ENCODE measurements at places on chromosomes 11 and 22. TPM values are rescaled to one million over a fixed set of nuclear protein-coding genes. Genes with fewer than 3 reads are reported as not detected.

GRCh38 chr22:46824344-46824909 lies 62.0 kb downstream of the TBC1D22A start:
- H3K27ac ChIP-seq, result no peak overlapping the region
- H3K27me3 ChIP-seq, result no peaks in the 10 kb centered on the region
- H3K36me3 ChIP-seq, result peaks cover 23% of the 10 kb centered on the region
- no peak for DNase-seq
- peaks cover 3% of the 10 kb centered on the region for H3K4me1 ChIP-seq

DNA sequence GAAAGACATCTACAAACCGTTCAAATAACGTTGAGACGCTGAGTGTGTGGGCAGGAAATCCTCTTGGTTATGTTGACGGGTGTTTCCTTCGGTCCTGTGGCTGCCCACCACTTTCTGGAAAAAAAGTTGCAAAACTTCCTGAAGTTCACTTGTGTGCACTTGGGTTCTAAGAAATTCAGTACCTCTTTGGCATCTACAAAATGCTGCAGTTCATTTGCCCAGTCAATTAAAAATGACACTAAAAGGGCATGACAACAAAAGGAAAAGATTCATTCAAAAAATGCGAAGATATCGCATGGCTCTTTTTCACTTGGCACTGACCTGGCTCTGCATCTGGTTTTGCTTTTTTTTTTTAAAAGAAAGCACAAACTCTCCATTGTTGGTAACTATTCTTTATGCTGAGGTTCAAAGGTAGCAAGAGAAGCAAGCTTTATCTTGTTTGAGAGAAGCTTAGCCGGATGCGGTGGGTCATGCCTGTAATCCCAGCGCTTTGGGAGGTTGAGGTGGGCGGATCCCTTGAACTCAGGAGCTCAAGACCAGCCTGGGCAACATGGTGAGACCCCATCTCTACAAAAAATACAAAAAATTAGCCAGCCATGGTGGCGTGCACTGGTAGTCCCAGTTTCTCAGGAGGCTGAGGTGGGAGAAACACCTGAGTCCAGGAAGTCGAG lies 10.6 kb upstream of the XBP1 start:
- peak overlapping the region; percentile 97 for H3K27ac ChIP-seq
- peaks cover 38% of the 10 kb centered on the region for H3K4me1 ChIP-seq
- no peaks in the 10 kb centered on the region for H3K36me3 ChIP-seq
- H3K27me3 ChIP-seq, result no peaks in the 10 kb centered on the region
- no peak for DNase-seq

The NFAM1 gene
- 1.7 TPM for total RNA-seq

DNA sequence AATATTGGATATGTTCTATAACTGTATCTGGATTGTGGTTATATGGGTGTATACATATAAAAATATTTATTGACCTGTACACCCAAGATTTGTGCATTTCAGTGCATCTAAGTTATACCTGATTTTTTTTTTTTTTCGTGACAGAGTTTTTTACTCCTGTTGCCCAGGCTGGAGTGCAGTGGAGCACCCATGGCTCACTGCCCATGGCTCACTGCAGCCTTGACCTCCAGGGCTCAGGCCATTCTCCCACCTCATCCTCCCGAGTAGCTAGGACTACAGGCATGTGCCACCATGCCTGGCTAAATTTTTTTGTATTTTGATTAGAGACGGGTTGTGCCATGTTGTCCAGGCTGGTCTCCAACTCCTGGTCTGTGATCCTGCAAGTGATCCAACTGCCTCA lies 24.3 kb downstream of the ATG13 start:
- H3K27ac ChIP-seq, result no peak overlapping the region
- no peaks in the 10 kb centered on the region for H3K27me3 ChIP-seq
- H3K4me3 ChIP-seq, result no peak overlapping the region
- no peak for DNase-seq
- peaks cover 50% of the 10 kb centered on the region for H3K36me3 ChIP-seq

- no peak overlapping the region for H3K4me3 ChIP-seq
- no peak for DNase-seq
- no peaks in the 10 kb centered on the region for H3K27me3 ChIP-seq
- no peaks in the 10 kb centered on the region for H3K4me1 ChIP-seq
Observed at GRCh38 chr11:4830909-4831308, 9.8 kb downstream of the OR51F2 start.

GRCh38 chr11:88275636-88276035 lies 61.9 kb downstream of the CTSC start:
- H3K4me1 ChIP-seq, result no peaks in the 10 kb centered on the region
- H3K4me3 ChIP-seq, result no peak overlapping the region
- no peak overlapping the region for H3K27ac ChIP-seq
- H3K36me3 ChIP-seq, result no peaks in the 10 kb centered on the region

- H3K36me3 ChIP-seq, result no peaks in the 10 kb centered on the region
- no peak overlapping the region for H3K4me3 ChIP-seq
- no peak overlapping the region for H3K27ac ChIP-seq
- no peak for DNase-seq
- no peaks in the 10 kb centered on the region for H3K4me1 ChIP-seq
- no peaks in the 10 kb centered on the region for H3K27me3 ChIP-seq
Observed at GRCh38 chr11:101574886-101575285, 8.9 kb downstream of the TRPC6 start.

DNA sequence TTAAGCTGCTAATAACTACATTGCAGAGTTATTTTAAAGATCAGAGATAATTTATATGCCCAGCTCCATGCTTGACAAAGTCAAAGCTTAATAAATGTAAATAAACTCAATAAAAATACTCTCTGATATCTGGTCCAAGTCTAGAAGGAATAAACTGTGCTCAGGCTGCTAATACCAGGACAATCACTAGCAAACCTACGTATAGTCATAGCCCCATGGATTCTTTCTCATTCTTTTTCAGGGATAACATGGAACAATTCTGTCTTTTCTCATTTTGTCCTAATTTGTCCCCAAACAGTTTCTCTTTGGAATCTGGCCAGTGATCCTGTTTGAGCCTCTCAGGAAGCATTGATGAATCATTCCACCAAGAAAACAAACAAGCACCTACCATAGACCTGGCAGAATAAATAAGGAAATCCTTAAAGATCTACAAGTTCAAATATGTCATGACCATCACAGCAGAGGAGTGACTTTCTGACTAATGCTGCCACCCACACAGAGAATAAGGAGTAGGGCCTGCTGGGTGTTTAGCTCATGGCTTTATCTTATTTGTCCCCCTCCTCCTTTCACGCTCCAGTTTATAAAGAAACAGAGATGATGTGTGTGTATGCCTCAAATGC lies 14.1 kb upstream of the B3GNT6 start:
- H3K4me1 ChIP-seq, result no peaks in the 10 kb centered on the region
- H3K36me3 ChIP-seq, result no peaks in the 10 kb centered on the region
- no peaks in the 10 kb centered on the region for H3K27me3 ChIP-seq
- no peak overlapping the region for H3K27ac ChIP-seq
- no peak overlapping the region for H3K4me3 ChIP-seq

- no peaks in the 10 kb centered on the region for H3K36me3 ChIP-seq
- H3K27me3 ChIP-seq, result no peaks in the 10 kb centered on the region
- no peak overlapping the region for H3K27ac ChIP-seq
- no peak overlapping the region for H3K4me3 ChIP-seq
- H3K4me1 ChIP-seq, result no peaks in the 10 kb centered on the region
Observed at GRCh38 chr11:43852057-43852636, 28.5 kb upstream of the ALKBH3 start.

- H3K27me3 ChIP-seq, result peaks cover 4% of the 10 kb centered on the region
- H3K27ac ChIP-seq, result no peak overlapping the region
- H3K36me3 ChIP-seq, result no peaks in the 10 kb centered on the region
- H3K4me3 ChIP-seq, result no peak overlapping the region
- DNase-seq, result no peak
Observed at GRCh38 chr22:26382782-26383181, 46.3 kb upstream of the ASPHD2 start.

- peaks cover 17% of the 10 kb centered on the region for H3K27me3 ChIP-seq
- H3K4me3 ChIP-seq, result no peak overlapping the region
- H3K4me1 ChIP-seq, result peaks cover 3% of the 10 kb centered on the region
- H3K36me3 ChIP-seq, result no peaks in the 10 kb centered on the region
Observed at GRCh38 chr11:110293389-110293788, 3.0 kb downstream of the RDX start.

- H3K27ac ChIP-seq, result no peak overlapping the region
- no peak for DNase-seq
- H3K4me1 ChIP-seq, result peaks cover 8% of the 10 kb centered on the region
- H3K27me3 ChIP-seq, result no peaks in the 10 kb centered on the region
- H3K36me3 ChIP-seq, result peaks cover 71% of the 10 kb centered on the region
- H3K4me3 ChIP-seq, result no peak overlapping the region
Observed at GRCh38 chr22:23833911-23834317, 4.9 kb downstream of the DERL3 start.

The GRAP2 gene
- 193 TPM for total RNA-seq

- DNase-seq, result peak; percentile 45
- H3K27me3 ChIP-seq, result peaks cover 35% of the 10 kb centered on the region
- H3K27ac ChIP-seq, result no peak overlapping the region
- H3K4me3 ChIP-seq, result no peak overlapping the region
Observed at GRCh38 chr22:46500201-46500600, 37.2 kb downstream of the CELSR1 start.

The RHBDD3 gene
- 22.6 TPM for total RNA-seq

The CLDN5 gene
- 8.9 TPM for total RNA-seq

DNA sequence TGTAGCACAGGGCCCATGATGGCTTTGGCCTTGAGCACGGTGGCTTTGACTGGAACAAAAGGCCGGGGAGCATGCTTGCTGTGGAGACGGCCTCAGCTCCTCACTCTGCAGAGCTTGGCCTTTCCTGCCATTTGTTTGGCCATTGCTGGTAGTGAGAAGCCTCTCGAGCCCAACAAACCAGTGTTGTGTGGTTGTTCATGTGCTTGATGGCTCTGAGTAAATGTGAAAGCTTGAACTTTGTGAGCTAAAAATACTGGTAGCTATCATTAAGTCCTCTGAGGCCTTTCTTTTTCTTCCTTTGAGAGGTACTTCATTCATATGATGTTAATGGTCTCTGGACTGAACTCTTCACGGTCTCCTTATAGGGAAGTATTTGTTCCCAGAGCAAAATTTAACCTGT lies 39.6 kb downstream of the NAT10 start:
- no peak overlapping the region for H3K27ac ChIP-seq
- H3K4me1 ChIP-seq, result no peaks in the 10 kb centered on the region
- H3K4me3 ChIP-seq, result no peak overlapping the region
- DNase-seq, result no peak

The SPTBN2 gene
- total RNA-seq, result 5.5 TPM

- H3K36me3 ChIP-seq, result no peaks in the 10 kb centered on the region
- no peaks in the 10 kb centered on the region for H3K27me3 ChIP-seq
- H3K27ac ChIP-seq, result no peak overlapping the region
- H3K4me3 ChIP-seq, result no peak overlapping the region
- H3K4me1 ChIP-seq, result no peaks in the 10 kb centered on the region
Observed at GRCh38 chr11:109349276-109350080, 72.5 kb upstream of the C11orf87 start.

DNA sequence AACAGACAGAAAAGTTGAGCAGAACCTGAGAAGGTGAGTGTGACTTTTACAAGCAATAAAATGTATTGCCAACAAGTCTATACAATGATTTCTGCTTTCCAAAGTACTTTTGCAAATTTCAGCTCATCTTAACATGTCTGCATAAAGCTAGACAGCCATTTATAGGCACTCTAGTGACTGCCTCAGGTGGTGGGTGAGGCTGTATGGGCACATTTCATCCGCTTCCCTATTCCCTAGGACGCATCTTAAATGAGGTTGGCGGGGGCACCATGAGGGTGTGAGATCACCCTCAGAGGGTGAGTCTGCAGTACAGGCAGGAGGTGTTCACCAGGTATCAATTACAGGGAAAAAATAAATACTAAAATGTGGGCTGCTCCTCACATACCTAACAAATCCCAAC lies 110.1 kb downstream of the ETS1 start:
- no peaks in the 10 kb centered on the region for H3K27me3 ChIP-seq
- peak overlapping the region; percentile 24 for H3K4me3 ChIP-seq
- H3K27ac ChIP-seq, result peak overlapping the region; percentile 95
- DNase-seq, result no peak
- H3K36me3 ChIP-seq, result peaks cover 39% of the 10 kb centered on the region

The CCDC89 gene
- 0.66 TPM for total RNA-seq

- H3K4me3 ChIP-seq, result no peak overlapping the region
- H3K4me1 ChIP-seq, result peaks cover 9% of the 10 kb centered on the region
- DNase-seq, result no peak
- H3K27ac ChIP-seq, result no peak overlapping the region
- peaks cover 37% of the 10 kb centered on the region for H3K36me3 ChIP-seq
- peaks cover 18% of the 10 kb centered on the region for H3K27me3 ChIP-seq
Observed at GRCh38 chr22:30923168-30923900, 45.2 kb downstream of the MORC2 start.

GRCh38 chr11:57269571-57270021 lies 32.5 kb upstream of the APLNR start:
- no peak for DNase-seq
- no peaks in the 10 kb centered on the region for H3K36me3 ChIP-seq
- no peak overlapping the region for H3K27ac ChIP-seq
- H3K27me3 ChIP-seq, result no peaks in the 10 kb centered on the region

The SLC37A2 gene
- 4.3 TPM for total RNA-seq
